NCI-H446 treated with DMSO at 0.1 percent for 48 hours (cell line): ENCODE measurements at places on chromosomes 2 and 18.

GRCh38 chr2:199186301-199186751 lies 271.4 kb downstream of the SATB2 start:
- no peak for DNase-seq

GRCh38 chr2:241769819-241770184 lies 6.8 kb upstream of the GAL3ST2 start:
- DNase-seq = no peak

DNA sequence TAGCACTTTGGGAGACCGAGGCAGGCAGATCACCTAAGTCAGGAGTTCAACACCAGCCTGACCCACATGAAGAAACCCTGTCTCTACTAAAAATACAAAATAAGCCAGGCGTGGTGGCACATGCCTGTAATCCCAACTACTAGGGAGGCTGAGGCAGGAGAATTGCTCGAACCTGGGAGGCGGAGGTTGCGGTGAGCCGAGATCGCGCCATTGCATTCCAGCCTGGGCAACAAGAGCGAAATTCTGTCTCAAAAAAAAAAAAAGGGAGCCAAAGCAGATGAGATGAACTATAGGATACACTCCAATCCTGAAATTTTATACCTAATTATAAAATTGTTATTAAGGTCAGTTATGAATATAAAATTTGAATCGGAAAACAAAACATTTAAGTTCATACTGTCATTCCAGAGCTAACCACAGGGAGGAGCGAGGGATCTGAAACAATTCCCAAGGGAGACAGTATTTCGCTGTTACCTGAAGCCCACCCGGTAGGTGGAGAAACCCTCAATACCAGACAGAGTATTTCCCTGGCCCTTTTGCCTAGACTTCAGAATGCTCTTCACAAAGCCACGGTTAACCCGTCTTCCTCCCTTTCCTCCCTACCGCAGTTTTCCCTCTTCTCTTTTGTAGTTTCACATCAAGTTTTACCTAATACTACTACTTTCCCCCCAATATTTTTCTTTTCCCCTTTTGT lies 1.4 kb downstream of the PPM1G start:
- DNase-seq = peak; percentile 21

GRCh38 chr2:201980389-201980821 lies 53.2 kb upstream of the FZD7 start:
- no peak for DNase-seq

DNA sequence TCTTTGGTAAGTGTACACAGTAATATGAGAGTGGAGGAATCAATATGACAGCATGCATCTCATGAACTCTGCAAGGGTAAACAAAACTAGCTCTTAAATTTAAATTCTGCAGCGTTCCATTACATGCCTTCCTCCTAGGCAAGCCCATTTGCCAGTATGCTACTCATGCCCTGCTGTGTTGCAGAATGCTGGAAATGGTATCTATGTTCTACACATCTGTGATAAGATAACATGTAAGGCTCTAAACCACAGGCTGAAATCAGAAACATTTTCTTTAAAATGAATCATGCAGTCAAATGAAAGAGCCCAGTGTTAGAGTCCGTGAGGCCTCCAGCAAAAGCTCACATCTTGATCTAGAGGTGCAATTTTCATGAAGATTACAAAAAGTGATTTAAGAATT lies 112.8 kb upstream of the FN1 start:
- no peak for DNase-seq

- no peak for DNase-seq
Measured at GRCh38 chr2:240448387-240449274, 13.2 kb downstream of the GPC1 start.

DNA sequence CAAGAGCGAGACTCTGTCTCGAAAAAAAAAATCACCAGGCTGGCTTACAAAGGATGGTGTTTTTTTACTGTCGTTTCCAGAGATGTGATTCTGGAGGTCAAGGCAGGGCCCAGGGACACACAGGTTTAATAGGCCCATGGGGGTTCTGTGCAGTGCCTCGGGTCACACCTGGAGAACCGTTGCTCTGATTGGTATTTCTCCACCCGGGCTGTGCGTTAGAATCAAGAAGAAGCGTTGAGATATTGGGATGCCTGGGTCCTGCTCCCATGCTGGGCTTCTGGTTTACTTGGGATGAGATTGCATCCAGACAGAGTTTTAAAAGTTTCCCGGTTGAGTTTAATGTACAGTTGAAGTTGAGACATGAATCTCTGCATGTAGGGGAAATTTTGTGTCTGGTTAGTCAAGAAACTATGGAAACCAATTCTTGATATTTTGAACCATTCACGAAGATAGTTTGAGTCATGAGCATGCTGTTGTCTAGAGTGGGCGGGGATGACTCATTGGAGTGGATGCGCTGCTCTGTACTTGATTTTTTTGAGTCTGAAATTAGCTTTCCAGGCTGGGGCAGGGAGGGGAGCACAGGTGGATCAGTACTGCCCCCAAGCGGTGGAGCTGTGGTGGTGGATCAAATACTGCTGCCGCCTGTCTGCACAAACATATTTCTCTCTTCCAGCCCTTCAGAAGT lies 50.1 kb downstream of the GREB1 start:
- DNase-seq = peak; percentile 64

- DNase-seq = no peak
Measured at GRCh38 chr2:84880645-84881521, at the start of gene TRABD2A. Gene TRABD2A, minus strand, starts transcription at chr2:84881084. Its CDS starts 45 bp downstream, at chr2:84881039.

DNA sequence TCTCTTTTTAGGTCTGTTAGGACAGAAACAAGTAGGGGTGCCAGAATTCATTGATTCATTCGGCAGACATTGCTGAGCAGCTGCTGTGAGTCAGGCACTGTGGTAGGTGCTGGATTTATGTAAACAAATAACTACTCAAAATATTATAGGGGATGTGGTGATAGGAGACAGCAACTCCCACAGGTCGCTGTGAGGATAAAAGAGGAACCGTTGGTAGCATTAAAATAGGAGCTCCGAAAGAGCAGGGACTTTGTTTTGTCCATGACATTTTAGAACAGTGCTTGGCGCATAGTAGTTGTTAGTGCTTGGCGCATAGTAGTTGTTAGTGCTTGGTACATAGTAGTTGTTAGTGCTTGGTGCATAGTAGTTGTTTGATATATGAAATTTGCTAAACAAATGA lies 29.2 kb downstream of the ATP6V1C2 start:
- DNase-seq = no peak

GRCh38 chr18:77897606-77898005 lies 648.0 kb downstream of the GALR1 start:
- no peak for DNase-seq

GRCh38 chr2:122236152-122236874 lies 480.9 kb downstream of the TSN start:
- peak; percentile 90 for DNase-seq

- DNase-seq = peak; percentile 29
Measured at GRCh38 chr2:28567061-28567471, 71.2 kb downstream of the PLB1 start.

GRCh38 chr2:8096484-8096883 lies 585.4 kb upstream of the ID2 start:
- no peak for DNase-seq
